ENCODE measurements at places on chromosomes 16 and 17.

GRCh38 chr16:58456193-58456592 lies 43.8 kb upstream of the NDRG4 start:
- no peaks in the 10 kb centered on the region for H3K4me1 ChIP-seq
- DNase-seq, result no peak
- no peak overlapping the region for H3K4me3 ChIP-seq
- H3K27me3 ChIP-seq, result peaks cover 30% of the 10 kb centered on the region
- no peaks in the 10 kb centered on the region for H3K36me3 ChIP-seq

GRCh38 chr17:57319806-57320205 lies 63.5 kb downstream of the MSI2 start:
- H3K4me1 ChIP-seq, result no peaks in the 10 kb centered on the region
- DNase-seq, result no peak
- H3K36me3 ChIP-seq, result peaks cover 27% of the 10 kb centered on the region
- no peak overlapping the region for H3K27ac ChIP-seq
- H3K4me3 ChIP-seq, result no peak overlapping the region

GRCh38 chr17:80151333-80151732 lies 4.4 kb upstream of the EIF4A3 start:
- H3K4me3 ChIP-seq, result no peak overlapping the region
- H3K27ac ChIP-seq, result no peak overlapping the region

DNA sequence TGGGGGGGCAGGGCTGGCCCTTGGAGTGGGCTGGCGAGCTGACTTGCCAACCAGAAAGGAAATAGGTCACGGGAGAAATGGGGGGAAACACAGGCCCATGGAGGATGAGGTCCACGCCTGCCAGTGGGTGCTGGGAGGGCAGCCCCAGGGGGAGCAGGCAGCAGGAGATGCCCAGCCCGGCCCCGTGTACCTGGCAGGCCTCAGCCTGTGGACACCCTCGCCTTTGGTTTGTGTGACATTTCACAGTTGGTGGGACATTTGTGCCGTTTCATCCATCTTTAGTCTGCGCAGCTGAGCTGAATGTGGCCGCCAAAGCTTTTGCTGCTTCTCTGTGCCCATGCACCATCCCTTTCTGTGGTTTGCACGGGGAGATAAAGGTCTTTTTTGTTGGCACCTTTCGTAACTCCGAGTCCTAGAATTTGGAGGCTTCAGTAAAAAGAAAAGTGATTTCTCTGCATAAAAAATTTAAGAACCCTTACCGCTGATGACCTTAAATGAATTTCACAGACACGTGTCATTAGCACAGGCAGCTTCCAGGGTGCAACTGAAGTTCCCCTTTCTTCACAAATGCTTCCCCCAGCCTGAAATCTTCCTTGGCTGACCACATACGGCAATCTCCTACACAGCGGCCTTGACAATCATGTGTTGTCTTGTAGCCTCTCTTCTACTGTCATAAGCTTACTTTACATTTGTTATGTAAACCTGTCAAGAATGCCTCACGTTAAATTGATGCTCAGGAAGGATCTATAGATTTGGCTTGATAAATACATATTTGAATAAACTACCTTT lies 193.6 kb downstream of the RPTOR start:
- peaks cover 3% of the 10 kb centered on the region for H3K4me1 ChIP-seq
- H3K27ac ChIP-seq, result no peak overlapping the region
- H3K36me3 ChIP-seq, result peaks cover 6% of the 10 kb centered on the region
- DNase-seq, result no peak

Data from large intestine (tissue), 12 donors.